ENCODE measurements at places on chromosomes 11 and 22.

DNA sequence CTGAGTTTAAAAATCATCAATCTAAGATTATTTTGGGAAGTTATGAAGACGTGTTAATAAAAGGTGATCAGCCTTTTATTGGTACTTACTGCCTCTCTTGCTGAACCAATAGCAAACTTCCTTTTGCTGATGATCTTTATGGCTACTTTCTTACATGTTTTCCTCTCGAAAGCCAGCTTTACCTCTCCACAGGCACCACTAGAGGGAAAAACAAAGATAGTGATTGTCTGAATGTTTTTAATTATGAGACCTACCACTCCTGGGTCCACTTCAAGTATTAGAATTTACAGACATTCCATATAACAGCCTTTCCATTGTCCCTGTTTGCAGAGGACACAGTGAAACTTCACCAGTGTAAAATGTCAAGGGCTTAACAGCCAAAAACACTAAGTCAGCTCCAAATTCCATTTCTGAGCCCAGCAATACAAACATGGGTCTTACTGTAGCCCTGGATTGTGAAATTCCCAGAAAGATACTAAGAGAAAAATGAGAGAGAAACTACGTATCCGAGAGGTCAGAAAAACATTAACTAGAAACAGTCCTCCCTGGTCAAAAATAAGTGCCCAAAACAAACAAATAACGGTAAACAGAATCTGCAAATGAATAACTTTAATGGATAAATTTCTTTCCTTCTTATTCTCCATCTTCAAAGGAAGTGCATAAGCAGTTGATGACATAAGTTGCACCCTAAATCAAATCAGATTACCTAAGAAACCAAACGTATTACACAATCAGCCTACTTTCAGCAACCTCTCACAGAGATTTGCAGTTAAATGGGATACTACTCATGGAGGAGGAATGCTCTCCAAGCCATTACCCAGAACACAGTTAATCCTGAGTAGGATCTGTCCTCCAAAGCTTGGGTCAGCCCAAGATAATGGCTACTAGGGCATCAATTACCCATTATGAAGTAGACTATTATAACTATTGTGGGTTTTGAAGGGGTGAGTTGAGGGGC is 29.5 kb downstream of the CHEK2 start:
- DNase-seq: no peak

GRCh38 chr11:93114304-93114703 is 83.5 kb downstream of the SLC36A4 start:
- DNase-seq: no peak

GRCh38 chr11:134468081-134468668 is 56.1 kb upstream of the B3GAT1 start:
- DNase-seq: no peak

DNA sequence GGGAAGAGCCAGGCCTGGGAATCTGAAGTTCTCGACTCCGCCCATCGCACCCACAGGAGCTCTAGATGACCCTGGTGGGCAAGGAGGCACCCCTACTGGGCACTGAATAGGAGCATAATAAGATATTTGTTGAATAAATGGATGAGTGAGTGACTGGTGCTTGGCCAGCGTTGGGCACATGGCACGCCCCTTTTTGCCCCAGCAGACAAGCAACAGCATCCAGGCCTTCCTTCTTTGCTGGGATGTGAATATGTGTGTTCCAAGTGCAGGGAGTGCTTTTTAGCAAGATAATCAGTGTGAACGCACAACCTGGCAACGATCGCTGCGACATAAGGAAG is 443 bp upstream of the CELF1 start:
- DNase-seq: no peak

- DNase-seq: no peak
Observed at GRCh38 chr22:26610996-26611395, 6.8 kb downstream of the CRYBB1 start.

GRCh38 chr11:127972816-127973215 is 614.5 kb downstream of the ETS1 start:
- DNase-seq: no peak

GRCh38 chr22:24803064-24803542 is 2.9 kb upstream of the SGSM1 start:
- DNase-seq: no peak

DNA sequence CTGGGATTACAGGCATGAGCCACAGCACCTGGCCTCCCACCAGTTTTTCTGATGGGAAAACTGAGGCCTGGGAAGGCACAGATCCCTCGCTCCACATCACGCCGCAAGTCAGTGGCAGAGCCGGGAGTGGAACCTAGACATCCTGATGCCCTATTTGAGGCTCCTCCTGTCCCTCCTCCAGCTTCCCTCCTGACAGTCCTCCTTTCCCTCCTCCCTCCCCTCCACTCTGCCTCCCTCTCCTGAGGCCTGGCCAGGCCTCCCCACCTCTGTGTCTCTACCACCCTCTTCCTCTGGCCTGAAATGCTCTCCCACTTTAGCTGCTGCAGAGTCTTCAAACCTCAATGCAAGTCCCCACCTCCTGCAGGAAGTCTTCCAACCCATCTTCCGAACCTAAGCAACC is 13.3 kb upstream of the TP53I11 start:
- no peak for DNase-seq
